Activated CD4-positive, alpha-beta T cell treated with anti-CD3 and anti-CD28 coated beads, Interleukin-10, Interleukin-2, amounts not matched to agents 100 ng/mL and 50 ng/mL, durations not matched to agents 16 hours and 8 hours (primary cell): ENCODE measurements at places on chromosomes 2 and 18.

DNA sequence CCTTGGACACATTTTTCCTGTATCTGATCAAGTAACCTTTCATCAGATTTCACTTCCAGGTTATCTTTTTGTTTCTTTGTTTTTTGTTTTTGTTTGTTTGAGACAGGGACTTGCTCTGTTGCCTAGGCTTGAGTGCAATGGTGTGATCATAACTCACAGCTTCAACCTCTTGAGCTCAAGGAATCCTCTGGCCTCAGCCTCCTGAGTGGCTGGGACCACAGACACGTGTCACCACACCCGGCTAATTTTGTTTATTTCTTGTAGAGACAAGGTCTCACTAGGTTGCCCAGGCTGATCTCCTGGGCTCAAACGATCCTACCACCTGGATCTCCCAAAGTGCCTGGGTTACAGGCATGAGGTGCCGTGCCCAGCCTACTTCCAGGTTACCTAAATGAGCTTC is 124.9 kb downstream of the L3MBTL4 start:
- no peak for DNase-seq

DNA sequence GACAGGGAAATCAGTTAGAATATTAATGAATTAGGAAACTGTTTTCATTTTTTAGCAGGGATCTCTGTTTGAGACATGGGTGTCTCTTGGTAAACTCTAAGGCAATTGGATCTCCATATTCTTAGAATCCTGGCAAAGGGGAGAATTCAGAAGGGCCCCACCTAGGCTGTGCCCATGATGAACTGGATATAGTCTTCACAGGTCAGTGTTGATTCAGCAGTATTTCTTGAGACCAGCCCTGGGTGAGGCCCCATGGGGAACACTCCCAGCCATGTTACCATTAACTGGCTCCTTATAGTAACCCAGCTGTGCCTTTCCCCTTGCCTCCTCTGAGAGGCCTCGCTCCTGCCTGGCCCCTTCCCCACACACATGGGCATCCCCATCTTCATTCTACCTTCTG is 76.7 kb downstream of the TCF7L1 start:
- DNase-seq = no peak

DNA sequence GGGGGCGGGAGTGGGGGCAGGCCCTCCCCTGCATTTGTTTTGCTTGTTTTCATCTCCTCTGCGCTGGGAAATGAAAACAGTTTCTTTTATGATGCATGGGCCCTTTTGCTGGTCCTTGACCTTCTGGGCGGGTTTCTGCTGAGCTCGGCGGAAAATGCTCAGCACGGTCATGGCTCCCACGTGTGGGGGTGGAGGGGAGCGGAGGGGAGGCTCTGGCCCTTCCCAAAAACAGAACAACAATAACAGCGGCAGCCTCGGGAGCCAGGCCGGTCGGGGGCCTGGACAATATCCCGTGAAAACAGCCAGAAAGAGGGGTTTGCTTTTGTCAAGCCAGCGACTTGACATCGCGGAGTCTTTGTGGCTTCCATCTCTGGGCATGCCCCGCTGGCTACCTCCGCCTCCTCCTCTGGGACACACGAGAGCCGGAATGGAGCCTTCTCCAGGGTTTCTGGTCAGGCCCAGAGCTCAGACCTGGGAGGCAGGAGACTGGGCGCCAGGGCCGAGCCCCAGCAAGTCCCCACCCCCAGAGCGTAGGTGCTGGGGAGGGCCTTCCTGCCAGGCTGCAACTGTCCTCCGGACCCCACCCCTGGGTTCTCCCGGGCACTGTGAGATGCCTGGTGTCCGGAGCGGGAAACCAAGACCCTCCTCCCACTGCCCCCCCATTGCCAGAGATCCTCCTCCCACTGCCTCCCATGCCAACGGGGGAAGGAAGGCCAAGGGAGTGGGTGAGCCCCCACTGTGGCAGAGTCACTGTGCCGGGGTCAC is 35.9 kb upstream of the SNED1 start:
- no peak for DNase-seq

DNA sequence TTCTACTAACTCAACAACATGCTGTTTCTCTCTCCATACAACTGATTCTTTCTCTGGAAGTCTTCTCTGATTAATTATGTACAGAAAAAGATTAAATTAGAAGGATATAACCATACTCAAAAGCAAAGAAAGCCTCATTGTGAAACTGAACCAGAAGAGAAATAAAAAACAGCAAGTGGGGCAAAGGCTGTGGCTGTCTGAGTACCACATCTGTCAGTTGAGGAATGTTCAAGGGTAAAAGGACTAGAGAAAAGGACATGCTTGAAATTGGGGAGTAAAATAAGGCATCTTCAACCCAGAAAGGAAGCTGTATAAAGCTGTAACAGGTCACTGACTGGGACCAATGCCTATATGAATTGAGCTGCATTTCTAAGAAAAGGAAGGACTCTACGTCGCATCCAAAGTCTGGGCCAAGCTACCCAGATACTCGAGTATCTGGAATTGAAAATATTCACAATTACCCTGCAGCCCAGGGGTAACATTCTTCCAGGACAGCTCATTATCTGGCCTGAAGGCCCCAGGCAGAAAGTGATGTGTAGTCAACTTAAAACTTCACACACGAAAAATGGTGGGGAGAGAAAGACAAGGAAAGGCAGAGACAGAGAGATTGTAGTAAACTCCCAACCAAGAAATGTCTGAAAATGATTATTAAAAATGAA is 356.0 kb upstream of the GALNT5 start:
- DNase-seq = no peak

GRCh38 chr18:43964666-43965065 is 687.4 kb upstream of the SYT4 start:
- no peak for DNase-seq

GRCh38 chr2:3481736-3482362 is 37.5 kb downstream of the ADI1 start:
- DNase-seq = no peak
